Thyroid gland (tissue), 4 donors: ENCODE measurements at places on chromosomes 1 and 21. TPM values are rescaled to one million over a fixed set of nuclear protein-coding genes. Genes with fewer than 3 reads are reported as not detected.

The MYOG gene
- not detected for total RNA-seq

The NPPB gene
- total RNA-seq, result not detected

- DNase-seq, result no peak
Observed at GRCh38 chr1:202702088-202702487, 8.2 kb downstream of the SYT2 start.

DNA sequence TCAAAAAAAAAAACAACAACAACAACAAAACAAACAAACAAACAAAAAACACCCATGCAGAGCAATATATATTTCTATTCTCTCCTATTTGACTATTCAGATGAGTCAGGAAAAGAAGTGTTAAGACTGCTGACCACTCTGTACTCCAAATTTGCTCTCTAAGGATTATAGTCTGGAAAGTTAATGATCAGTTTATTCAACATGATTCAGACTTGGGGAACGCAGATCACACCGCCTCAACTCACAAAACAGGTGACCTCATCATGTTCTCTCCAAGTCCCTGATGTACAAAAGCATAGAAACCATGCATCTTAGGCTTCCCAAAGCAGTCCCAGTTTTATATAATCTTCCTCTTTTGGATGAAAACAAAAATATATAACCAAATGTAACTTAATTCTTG is 51.9 kb upstream of the PRRC2C start:
- DNase-seq, result no peak

DNA sequence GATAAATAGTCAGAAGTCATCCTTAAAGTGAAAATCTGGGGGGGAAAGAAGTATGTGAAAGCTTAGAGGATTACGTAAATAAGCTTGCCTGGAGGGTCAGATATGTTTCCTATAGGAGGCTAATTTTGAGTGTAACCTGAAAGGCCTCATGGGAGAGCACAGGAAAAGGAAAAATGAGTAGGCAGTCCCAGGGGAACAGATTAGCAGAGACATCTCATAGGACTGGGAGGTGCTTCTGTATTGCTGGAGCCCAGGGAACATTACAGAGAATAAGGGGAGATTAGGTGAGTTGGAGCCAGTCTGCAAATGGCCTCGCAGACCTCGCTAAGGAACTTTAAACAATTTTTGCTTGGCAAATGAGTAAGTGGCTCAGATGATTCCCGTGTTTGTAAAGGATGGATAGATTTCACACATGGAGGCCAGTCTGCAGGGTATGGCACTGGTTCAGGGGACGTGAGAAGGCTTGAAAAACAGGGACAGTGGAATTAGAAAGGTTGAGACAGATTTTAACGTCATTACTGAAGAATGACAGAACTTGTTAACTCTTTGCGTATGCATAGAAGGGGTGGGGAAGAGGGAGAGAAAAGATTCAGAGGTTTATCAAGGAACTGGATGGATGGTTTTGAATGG is 149.1 kb downstream of the GREM2 start:
- DNase-seq, result no peak

DNA sequence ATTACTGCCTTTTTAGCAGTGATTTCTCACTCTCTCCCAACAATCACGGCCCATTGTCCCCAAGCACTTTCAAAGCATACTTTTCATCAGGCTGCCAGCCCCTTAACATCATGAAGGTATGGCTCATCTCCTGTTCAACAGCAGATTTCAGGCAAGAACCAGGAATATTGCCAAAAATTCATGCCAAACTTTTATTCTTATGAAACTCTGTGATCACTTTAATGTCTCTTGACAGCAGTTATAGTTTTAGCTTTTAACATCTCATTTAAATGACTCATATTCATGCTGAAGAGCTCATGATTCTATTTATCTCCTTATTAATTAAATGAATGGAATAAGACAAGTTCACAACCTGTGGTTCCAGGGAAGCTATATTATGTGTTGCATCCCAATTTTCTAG is 235.1 kb downstream of the GRIK1 start:
- no peak for DNase-seq

The LAMC1 gene
- total RNA-seq, result 213 TPM

The TACSTD2 gene
- total RNA-seq, result 5.7 TPM

DNA sequence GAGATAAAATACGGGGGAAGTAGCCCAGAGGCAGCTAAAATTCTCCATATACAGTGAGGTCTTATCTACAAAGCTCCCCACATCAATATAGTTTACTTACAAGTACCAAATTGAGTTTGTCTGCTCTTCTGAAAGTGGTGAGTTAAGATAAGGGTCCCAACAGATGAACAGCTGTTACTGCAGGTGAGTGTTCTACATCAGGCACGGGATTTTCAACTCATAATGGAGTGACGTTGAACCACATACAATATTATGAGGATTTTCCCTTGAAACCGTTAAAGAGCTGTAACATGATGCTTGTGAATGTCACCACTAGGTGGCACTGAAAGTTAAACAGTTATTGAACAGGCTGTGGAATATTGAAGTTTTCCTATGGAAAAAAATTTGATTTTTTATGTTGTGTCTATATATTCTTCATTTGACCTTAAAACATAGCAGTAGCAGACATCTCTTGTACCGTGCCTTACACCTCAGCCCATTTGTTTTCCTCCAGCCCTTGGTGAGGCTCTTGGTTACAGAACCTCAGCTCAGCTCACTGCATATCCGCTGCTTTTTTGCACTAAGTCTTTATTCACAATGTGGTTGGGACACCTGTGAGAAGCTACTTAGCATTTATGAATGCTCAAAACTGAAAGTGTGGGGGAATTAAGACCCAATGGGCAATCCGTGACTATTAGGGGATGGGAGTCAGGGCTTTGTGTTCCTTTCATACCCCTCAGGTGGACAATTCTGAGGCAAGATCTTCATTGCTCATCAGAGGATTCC is 23.2 kb downstream of the CD1D start:
- no peak for DNase-seq

GRCh38 chr21:28181730-28182129 is 810.9 kb downstream of the LTN1 start:
- no peak for DNase-seq

The SPRR2F gene
- not detected for total RNA-seq

GRCh38 chr1:82515650-82516049 is 714.9 kb downstream of the ADGRL2 start:
- no peak for DNase-seq

- peak; percentile 80 for DNase-seq
Observed at GRCh38 chr1:27395441-27396195, 3.2 kb downstream of the GPR3 start.

GRCh38 chr1:230303069-230303468 is 123.1 kb downstream of the PGBD5 start:
- no peak for DNase-seq

The NBPF4 gene
- not detected for total RNA-seq

- DNase-seq, result no peak
Observed at GRCh38 chr1:159066108-159066507, 10.5 kb downstream of the AIM2 start.

The UBE2U gene
- total RNA-seq, result not detected

The ELF3 gene
- total RNA-seq, result 8.5 TPM

DNA sequence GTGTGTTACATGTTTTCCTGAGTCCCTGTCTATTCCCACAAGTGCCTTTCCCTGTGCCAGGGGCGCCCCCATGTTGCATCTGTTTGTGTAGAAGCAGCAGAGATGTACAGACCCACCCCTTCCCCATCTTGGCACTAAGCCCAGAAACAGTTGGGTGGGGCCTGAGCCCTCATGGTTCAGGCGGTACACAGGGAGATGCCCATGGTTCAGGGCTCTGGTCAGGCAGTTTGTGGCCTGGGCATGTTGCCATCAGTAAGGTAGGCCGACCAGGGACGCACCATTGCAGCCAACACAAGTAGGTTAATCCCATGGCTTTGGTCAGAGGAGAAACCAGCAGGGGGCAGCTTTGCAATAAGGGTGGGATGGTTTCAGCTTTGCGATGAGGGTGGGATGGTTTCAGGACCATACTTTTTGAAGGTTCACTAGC is 914 bp upstream of the ADGRB2 start:
- peak; percentile 36 for DNase-seq

- DNase-seq, result no peak
Observed at GRCh38 chr1:2115008-2115641, 64.9 kb downstream of the PRKCZ start.

GRCh38 chr1:54297596-54298283 is 97.8 kb downstream of the MRPL37 start:
- DNase-seq, result no peak

The PIGM gene
- total RNA-seq, result 10.0 TPM

The RYR2 gene
- 30.4 TPM for total RNA-seq

GRCh38 chr21:15159382-15160020 is 94.7 kb upstream of the NRIP1 start:
- DNase-seq, result no peak

The SH2D1B gene
- not detected for total RNA-seq

GRCh38 chr21:42862774-42863503 is 16.4 kb downstream of the WDR4 start:
- no peak for DNase-seq

DNA sequence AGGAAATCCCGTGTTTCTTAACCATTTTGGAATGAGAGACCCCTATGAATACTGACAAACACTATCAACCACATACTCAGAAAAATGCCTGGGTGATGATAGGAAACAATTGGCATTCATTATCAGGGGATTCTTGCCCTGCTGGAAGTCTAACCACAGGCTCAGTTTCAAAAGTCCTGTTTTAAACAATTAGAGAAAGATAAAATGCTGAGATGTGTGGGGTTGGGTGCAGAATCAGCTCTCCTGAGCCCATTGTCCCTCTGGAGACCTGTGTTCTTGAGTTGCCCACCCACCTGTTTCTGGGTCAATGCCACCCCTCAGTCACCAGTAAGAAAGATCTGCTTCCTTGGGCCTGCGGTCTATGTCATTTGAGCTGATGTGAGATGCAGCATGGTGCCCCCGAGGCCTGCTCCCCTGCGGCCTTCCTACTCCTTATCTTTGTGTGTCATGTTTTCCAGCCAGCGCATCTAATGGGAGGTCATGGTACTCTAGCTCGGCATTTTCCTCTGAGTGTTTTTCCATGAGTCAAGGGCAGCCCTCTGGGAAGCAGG is 130.3 kb upstream of the PLXNA2 start:
- DNase-seq, result no peak

GRCh38 chr1:154237435-154237834 is 16.7 kb downstream of the UBAP2L start:
- no peak for DNase-seq

- DNase-seq, result no peak
Observed at GRCh38 chr1:182600745-182601415, 3.3 kb downstream of the RGS16 start.

- no peak for DNase-seq
Observed at GRCh38 chr1:243672539-243673074, 177.4 kb downstream of the AKT3 start.

- no peak for DNase-seq
Observed at GRCh38 chr1:218546314-218546713, 201.2 kb downstream of the TGFB2 start.

DNA sequence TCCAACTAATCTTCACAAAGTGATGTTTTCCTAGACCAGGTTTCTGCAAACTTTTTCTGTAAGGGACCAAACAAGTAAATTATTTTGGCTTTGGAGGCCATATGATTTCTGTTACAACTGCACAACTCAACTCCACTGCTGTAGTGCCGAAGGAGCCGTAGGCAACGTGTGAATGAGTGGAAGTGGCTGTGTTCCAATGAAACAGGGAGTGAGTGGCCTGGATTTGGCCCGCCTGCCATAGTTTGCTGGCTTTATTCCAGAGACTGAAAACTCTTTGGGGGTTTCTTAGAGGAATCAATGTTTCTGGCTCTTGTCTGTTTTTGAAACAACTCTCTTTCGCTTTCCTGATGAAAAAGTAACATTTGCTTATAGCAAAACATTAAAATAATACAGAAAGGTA is 12.6 kb upstream of the ACTL8 start:
- peak; percentile 53 for DNase-seq

GRCh38 chr21:27643326-27643725 is 676.4 kb upstream of the ADAMTS5 start:
- no peak for DNase-seq

GRCh38 chr1:63967901-63968300 is 194.1 kb downstream of the ROR1 start:
- no peak for DNase-seq

The ICOSLG gene
- 0.54 TPM for total RNA-seq

DNA sequence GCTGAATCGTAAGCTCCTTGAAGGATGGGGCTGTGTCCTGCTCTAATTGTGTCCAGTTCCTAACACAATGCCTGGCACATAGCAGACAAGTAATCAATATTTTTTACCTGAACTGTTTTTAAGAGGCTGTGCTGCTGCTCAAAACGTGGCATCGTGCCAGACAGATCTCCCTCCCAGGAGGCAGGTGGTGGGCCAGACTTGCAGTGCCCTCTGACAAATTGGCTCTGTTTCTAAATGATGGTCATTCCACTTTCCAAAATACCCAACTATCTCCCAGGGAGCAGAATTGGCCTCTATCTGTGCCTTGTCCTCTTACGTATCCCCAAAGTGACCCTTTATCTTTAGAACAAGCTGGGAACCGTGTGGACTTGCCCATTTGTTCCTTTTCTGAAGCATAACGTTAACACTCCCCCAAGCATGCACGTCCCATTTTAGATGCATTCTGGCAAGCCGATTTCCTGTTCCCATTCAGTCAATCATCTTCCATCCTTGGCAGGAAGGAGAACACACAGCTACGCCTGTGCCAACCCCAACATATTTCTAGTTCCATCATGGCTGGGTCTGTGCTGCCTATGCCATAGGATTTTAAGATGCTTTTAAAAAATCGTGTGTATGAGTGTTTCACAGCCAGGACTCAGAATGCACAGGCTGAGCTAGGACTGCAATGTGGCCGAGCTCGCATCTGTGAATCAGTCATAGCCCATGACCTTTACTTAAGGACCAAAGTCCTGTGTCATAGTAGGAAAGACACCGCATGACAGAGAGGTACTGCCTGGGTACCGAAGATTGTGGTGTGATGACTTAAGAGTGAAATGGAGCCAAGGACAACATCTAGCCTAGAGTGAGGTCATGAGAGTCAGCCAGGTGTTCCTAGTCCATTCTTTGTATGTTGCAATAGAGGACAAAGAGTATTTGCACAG is 408.6 kb downstream of the PRDM2 start:
- no peak for DNase-seq
